NCI-H446 treated with DMSO at 0.1 percent for 48 hours (cell line): ENCODE measurements at places on chromosomes 16 and 17.

DNA sequence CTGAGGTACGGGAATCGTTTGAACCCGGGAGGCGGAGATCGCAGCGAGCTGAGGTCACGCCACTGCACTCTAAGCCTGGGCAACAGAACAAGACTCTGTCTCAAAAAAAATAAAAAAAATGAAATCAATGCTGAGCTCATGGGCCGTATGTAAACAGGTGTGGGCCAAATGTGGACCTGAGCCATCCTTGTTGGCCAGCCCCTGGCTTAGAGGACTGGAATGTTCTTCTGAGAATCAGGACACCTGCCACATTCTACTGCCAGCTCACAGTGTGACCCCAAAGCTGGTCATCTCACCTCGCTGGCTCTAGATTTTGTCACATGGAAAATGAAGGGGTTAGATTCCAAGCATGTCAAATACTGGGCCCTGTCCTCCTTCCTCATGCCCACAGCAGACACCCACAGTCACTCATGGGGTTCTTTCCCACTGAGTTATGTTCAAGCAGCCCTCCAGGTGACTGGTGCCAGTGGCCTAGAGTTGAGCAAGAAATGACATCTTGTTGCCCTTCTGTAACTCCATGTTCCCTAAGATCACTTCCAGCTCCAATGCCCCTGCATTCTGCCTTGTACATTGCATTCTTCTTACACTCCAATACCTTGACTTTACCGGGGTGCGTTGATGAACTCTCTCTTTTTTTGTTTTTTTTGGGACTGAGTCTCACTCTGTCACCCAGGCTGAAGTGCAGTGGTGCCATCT is 110.6 kb downstream of the ABCC1 start:
- DNase-seq, result no peak

- DNase-seq, result no peak
Observed at GRCh38 chr17:78972507-78973105, 7.1 kb downstream of the LGALS3BP start.

GRCh38 chr16:19238406-19238805 is 47.1 kb upstream of the CLEC19A start:
- DNase-seq, result no peak

DNA sequence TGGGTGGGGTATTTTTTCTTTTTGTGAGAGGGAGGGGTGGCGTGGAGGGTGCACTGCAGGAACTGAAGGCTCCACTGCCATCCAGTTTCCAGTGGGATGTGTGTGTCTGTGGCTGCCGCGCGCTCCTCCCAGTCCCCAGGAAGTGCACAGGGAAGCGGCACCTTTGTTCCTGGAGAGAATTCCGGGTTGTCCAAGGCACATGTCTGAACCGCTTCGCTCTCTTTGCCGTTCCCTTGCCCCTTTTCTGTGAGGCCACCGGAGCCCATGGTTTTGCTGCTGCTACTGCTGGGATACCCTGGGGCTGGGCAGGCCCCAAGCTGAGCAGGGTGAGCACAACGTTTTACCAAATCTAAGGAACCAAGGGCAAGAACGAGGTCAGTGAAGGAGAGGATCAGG is 19.5 kb downstream of the ACSF3 start:
- no peak for DNase-seq
